Activated CD4-positive, alpha-beta T cell treated with anti-CD3 and anti-CD28 coated beads, Interleukin-2, amount 50 U/mL, for 4 hours (primary cell): ENCODE measurements at places on chromosomes 6 and 20.

DNA sequence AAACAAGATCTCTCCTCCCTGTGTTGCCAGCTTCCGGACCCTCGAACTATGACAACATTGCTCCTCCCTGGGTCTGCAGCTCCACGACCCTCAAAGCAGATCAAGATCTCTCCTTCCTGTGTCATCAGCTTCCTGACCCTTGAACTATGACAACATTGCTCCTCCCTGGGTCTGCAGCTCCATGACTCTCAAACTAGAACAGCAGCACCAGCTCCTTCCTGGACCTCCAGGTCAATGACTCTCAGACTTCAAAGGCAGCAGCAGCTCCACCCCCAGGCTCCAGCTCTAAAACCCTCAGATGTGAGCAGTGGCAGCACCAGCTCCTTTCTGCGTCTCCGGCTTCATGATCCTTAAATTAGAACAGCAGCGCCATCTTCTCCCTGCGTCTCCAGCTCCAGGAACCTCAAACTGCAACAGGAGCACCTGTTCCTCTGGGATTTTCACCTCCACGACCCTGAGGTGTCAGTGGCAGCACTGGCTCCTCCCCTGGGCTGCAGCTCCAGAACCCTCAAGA lies 341.0 kb upstream of the SULF2 start:
- no peak for DNase-seq

DNA sequence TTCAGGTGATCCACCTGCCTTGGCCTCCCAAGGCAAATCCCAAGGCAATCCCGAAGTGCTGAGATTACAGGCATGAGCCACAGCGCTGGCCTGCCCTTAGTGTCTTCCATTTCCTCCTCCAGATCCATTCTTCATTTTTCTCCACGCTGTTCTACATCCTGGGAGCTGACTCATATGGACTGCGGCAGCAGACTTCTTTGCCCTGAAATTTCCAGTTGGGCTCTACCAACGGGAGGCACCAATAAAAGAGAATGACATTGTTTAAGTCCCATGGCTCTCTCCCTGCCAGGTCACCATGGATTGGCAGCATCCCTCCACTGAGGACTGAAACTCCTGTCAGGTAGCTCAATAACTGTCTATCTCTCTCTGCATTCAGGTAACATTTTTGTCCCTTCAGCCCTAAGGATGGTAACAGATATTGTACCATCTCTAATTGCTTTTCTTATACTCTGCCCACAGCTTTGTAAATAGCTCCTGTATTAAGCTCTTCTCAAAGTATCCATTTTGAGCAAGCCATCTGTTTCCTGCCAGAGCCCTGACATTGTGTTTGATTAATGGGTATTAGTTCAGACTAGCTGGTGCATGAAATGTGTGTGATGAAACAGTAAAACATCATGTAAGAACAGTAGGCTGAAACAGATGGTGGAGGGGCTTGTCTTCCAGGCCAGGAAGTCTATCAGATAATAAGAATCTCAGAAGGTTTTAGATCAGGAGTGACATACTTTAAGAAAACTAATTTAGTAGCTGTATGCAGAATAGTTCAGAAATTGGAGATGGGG lies 3.6 kb downstream of the TBCC start:
- DNase-seq: no peak

GRCh38 chr6:125406741-125407140 lies 105.0 kb upstream of the HDDC2 start:
- no peak for DNase-seq

DNA sequence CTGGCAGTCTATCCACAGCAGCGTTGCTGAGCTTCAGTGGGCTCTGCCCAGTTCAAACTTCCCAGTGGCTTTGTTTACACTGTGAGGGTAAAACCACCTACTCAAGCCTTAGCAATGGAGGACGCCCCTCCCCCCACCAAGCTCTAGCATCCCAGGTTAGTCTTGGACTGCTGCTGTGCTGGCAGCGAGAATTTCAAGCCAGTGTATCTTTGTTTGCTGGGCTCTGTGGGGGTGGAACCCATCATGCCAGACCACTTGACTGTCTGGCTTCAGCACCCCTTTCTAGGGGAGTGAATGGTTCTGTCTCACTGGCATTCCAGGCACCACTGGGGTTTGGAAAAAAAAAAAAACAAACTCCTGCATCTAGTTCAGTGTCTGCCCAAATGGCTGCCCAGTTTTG lies 249.7 kb upstream of the SYNCRIP start:
- no peak for DNase-seq

DNA sequence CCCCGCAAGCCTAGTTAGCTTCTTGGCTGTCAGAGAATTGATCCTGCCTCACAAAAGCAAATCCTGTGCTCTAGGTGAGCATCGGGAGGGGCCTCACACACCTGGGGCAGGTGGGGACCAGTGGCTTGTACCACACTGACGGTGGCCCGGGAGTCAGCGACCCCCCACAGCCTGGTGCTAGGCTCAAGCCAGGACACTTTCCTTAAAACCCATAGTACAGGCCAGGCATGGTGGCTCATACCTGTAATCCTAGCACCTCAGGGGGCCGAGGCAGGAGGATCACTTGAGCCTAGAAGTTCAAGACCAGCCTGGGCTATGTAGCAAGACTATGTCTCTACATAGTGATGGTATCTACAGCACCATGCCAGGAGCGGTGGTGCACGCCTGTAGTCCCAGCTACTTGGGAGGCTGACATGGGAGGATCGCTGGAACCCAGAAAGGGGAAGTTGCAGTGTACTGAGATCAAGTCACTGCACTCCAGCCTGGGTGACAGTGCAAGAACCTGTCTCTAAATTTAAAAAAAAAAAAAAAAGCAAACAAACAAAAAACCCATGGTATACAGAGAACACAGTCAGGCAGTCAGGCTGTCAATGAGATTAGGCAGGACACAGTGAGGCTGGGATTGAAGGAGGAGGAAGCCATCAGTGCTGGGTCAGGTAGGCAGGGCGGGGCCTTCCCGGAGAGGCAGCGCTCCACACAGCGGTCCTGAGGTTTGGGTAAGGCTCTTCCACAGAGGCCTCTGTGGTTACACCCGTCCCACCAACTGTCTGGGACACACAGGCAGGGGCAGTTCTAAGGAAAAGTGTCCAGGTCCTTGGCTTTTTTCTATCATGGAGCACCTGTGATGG lies 41.3 kb downstream of the SYNJ2 start:
- DNase-seq: no peak

GRCh38 chr6:139540276-139540675 lies 165.8 kb upstream of the CITED2 start:
- DNase-seq: peak; percentile 25

- DNase-seq: peak; percentile 15
Measured at GRCh38 chr6:130513770-130514169, 148.0 kb downstream of the TMEM200A start.

GRCh38 chr6:151379933-151380847 lies 11.2 kb downstream of the ZBTB2 start:
- DNase-seq: no peak

GRCh38 chr20:53070706-53071392 lies 98.7 kb downstream of the TSHZ2 start:
- DNase-seq: no peak

- DNase-seq: no peak
Measured at GRCh38 chr6:79750806-79751205, 119.7 kb downstream of the SH3BGRL2 start.

DNA sequence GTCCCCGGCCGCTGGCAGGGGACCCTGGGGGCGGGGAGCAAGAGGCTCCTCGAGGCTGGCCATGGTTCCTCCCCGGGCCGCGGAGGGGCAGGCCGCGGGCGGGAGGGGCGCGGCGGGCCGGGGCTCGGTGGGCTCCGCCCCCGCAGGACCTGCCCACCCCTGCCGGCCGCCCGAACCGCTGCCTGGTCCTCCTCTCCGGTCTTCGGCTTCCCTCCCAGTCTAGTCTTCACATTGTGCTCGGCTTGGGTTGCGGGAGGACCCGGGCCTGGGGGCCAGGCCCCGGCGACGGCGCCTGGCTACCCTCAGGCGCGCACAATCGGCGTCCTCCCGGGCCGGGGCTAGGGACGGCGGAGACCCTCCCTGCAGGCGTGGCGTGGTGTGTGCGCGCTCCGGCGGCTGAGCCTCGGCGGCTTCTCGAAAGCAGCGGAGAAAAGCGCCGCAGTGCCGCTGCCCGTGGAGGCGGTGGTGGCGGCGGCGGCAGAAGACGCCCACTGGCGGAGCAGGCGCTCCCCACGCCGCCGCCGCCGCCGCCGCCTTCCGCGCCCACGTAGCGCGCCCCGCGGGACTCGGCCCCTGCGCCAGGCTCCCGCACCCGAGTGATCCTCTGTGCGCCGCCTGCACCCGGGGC lies at the start of gene PDE10A:
Gene PDE10A, minus strand, starts transcription at position 493 of the 628 bp plus-strand sequence. Its CDS starts 430 bp downstream, at position 63.
- DNase-seq: no peak

DNA sequence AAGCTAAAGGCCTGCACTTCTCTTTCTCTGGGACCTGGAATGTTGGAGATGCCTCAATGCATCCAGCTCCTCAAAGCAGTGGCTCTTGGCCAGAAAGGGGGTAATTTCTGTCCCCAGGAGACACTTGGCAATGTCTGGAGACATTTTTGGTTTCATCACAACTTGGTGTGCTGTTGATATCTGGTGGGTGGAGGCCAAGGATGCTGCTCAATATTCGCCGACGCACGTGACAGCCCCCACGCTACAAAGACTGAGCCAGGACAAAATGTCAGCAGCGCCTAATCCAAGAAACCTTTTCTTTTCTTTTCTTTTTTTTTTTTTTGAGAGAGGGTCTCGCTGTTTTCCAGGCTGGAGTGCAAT lies 79.8 kb downstream of the SULF2 start:
- no peak for DNase-seq

DNA sequence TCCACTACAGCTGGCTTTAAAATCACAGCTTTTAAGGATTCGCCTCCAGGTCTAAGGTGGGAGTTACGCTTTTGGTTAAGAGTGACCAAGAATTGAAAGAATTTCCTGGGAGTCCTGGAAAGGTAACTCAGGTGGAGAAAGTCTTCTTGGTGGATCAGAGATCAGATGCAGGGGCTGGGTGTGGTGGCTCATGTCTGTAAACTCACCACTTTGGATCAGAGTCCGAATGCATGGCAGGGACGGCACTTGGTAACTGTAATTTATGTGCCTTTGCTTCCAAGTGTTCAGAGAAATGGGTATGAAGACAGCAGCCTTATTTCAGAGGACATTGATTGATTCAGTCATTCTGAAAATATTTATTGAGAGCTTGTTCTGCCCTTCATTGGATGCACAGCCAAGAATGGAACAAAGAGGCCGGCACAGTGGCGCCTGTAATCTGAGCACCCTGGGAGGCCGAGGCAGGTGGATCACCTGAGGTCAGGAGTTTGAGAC lies 18.0 kb upstream of the JARID2 start:
- DNase-seq: no peak

DNA sequence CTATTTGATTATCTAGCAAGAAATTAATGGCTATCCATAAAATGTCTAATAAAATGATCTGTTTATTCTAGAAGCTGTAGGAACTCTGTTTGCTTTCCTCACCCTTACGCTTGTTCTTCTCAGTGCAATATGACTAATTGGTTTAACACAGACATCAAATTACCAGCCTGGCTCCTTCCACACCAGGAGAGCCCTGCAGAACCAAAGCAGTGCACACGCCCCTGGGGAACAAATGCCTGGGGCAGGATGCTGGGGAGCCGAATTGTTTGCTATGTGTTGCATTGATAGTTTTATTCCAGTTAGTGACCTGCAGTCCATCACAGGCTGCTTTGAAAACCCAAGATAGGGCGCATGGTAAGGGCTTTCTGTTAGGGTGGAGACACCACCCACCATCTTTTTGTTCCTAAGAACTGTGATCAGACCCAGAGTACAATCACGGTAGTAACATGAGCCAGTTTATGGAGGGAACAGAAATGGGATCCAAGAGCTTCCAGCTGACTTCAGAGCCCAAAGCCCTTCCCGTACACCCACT lies 126.4 kb upstream of the CD93 start:
- no peak for DNase-seq

GRCh38 chr6:31882344-31882743 lies 3.5 kb upstream of the SLC44A4 start:
- DNase-seq: no peak

GRCh38 chr6:46044881-46045617 lies 29.4 kb upstream of the CLIC5 start:
- no peak for DNase-seq

- no peak for DNase-seq
Measured at GRCh38 chr6:30618270-30618797, 694 bp downstream of the MRPS18B start.

DNA sequence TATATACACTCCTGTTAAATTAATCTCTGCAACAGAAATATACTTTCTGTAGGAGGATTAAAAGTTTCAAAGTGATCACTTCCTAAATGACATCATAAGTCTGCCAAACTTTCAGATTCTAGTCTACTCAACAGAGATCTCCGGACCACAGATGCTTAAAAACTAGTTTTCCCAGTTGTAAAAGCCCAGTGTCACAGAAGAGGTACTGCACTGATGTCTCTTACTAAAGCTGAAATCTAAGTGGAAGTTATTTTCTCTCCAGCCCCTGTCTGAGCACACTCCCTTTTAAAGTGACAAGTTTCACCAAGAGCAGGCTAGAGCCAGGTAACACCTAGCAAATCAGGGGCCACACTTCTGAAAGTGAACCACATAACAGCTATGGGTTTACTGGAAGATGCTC lies 71.6 kb upstream of the DST start:
- DNase-seq: no peak

DNA sequence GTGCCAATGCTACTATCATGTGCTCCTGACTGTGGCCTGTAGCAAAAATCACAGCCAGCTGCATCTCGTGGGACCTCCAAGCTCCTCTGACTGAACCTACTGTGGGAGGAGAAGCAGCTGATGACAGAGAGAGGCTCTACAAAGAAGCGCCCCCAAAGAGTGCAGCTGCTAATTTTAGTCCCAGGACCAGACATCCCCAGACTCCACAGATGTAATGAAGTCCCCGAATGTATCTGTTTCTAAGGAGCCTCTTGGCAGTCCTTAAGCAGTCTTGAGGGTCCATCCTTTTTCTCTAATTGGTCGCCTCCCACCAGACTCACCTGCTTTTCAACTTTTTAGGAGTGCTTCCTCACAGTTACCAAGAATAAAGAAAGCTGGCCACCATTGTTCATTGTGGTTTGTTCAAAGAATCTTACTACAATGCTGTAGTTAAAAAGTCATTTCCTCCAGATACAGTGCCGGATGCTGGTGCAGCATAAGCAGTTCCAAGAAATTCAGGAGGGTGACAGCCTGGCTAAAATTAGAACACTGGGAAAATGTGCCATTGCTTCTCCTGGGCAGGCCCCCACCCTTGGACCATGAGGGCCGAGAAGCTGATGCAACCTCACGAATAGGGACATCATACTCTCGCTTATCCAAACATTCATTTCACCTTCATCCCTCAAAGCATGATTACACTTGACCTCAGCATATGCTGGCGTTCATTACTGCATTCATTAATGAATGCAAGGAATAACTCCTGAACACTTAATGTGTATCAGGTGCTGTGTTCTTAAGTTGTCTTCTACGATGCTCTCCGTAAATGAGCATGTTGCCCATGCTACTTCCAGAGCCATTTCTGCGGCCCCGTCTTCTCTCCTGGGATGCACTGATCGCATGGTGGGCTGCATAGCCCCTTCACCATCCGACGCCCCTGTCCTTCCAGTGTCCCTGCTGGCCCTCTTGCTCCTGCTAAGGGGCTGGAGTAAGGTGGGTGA lies 66.4 kb downstream of the LY86 start:
- DNase-seq: peak; percentile 15

- no peak for DNase-seq
Measured at GRCh38 chr6:47303861-47304260, 5.8 kb downstream of the TNFRSF21 start.

- no peak for DNase-seq
Measured at GRCh38 chr6:101544286-101544685, 150.8 kb downstream of the GRIK2 start.
